Right renal cortex interstitium (tissue), 3 donors: ENCODE measurements at places on chromosomes 7 and 10.

DNA sequence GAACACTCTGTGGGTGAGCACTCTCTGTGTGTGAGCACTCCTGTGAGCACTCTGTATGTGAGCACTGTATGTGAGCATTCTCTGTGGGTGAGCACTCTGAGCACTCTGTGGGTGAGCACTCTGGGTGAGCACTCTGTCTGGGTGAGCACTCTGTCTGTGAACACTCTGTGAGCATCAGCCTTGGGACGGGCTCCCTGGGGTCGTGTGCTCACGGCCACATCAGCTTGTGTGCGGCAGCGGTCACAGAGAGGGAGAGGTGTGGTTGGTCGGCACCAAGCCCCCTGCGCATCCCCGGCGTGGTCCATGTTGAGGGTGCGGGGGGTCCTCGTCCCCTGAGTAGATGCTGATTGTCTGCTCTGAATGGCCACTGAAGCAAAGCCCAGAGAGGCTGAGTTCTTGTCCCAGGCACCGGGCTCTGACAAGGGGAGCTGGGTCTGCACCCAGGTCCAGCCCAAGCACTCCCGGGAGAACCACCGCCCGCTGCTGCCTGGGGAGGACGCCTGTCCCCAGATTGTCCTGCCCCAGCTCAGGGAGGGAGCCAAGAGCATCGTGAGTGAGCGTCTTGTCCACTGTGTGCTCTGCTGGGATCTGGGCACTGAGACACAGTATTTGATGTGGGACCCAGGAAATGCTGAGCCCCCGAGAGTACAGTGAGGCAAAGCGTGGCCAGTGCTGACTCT is 143.7 kb downstream of the DNAJB6 start:
- DNase-seq, result no peak

DNA sequence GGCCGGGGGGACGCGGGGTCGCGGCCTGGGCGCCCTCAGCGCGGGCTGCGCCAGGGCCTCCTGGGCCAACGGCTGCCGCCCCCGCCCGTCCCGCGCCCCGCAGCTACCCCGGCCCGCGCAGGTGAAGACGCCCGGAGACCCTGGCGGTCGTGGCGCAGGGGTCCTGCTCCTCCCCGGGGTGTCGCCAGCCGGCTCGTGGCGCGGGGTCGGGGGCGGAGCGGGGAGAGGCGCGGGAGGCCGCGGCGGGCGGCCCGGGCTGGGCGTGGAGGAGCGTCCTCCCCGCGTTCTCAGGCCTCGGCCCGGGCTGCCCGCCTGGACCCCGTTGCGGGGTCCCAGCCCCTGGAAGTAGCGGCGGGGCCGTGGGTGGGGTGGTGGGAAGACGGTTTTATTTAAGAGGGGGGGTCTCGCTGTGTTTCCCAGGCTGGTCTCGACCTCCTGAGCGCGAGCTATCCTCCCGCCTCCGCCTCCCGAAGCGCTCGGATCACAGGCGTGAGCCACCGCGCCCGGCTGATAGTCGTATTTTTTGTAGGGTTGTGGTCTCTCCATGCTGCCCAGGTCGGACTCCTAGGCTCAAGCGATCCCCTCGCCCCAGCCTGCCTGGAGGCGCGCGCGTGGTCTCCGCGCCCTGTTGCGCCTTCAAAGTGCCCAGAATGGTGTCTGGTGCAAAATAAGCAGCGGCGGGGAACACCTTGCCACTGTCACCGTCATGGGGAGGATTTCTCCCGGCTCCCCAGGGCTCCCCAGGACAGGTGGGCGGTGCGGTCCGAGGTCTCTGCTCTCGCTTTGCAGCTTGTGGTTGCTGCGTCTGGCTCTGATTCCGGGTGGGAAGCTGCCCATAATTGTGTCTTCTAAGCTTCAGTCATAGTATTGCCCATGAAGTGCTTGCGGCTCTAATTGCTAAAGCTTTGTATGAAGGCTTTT is 15.3 kb upstream of the SUN1 start:
- DNase-seq, result no peak

- DNase-seq, result no peak
These were observed 124.7 kb upstream of the CTBP2 start for GRCh38 chr10:125284875-125285597.

GRCh38 chr7:36591636-36592035 is 132.7 kb downstream of the AOAH start:
- no peak for DNase-seq

DNA sequence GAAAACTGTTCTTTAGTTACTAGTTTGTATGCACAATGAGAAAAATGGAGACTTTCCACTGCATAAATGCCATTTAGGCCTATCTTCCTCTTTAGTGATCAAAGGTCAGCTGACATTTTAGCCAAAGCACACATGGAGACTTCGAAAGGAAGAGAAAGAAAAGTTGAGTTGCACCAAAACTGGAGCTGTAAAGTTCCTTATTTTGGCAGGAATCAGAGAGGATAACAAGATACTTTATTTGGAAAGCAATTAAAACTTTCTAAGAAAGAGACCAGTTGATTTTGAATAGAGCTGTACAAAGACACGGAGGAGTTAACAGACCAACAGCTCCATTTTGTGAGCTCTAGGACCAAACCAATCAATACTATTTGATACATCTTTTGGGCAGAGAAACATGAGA is 14.2 kb downstream of the ENTPD7 start:
- DNase-seq, result no peak

GRCh38 chr10:50506861-50507573 is 116.7 kb downstream of the SGMS1 start:
- DNase-seq, result no peak

- DNase-seq, result no peak
These were observed 822.7 kb downstream of the PCDH15 start for GRCh38 chr10:53978301-53978700.
